ENCODE measurements at places on chromosomes 1 and 21.

DNA sequence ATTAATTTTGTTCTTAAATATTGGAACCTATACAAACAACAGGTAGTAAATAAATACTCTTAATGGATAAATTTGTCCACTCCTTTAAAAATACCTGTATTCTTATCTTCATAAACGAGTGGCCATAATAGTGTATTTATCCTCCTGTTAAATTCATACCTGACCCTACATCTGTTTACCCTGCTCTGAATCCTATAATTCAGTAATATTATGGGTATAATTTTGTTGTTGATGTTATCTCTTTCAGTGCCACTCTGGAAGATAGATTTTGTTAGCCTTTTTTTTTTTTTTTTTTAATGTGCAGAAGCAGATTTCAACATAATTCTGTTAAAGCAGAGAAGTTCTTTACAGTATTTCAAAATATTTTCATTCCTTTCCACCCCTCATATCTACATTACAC is 1337.9 kb downstream of the PLA2G4A start:
- DNase-seq = no peak

- no peak for DNase-seq
Observed at GRCh38 chr1:236944556-236944955, 59.7 kb downstream of the MT1HL1 start.

GRCh38 chr1:235147269-235147668 is 13.8 kb downstream of the RBM34 start:
- DNase-seq = no peak

DNA sequence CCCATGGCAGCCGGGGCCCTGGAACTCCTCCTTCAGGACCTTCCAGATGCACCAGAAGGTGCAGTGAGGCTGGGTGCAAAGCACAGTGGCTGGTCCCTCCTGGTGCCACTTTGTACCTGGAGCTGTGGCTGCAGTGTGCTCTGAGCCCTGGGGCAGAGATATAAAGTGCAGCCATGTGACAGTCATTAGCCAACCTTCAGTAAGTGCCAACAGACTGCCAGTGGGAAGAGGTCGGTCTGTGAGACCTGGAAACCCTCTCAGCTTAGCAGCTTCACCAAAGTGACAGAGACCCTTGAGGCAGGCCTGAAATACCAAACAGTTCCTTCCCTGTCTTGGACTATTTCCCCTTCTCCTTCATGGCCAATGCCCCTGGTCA is 26.7 kb upstream of the NGF start:
- DNase-seq = no peak

DNA sequence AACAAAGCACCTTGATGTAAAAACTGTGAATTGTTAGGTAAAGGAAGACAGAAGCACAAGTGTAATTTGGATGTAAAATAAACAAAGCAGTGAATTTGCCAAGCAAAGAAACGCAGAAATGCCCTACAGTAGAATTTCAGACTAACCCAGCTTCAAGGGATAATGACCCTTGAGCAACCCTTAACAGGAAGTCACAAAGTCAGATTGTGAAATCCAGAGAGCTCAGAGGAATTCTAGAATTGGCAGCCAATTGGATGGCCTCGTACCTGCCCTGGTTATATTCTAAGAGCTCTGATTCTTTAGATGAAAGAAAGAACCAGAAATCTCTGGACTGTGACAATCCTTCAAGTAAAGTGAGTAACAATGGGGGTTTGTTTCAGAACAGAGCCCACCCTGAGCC is 152.7 kb upstream of the CHRM3 start:
- no peak for DNase-seq

All from CD4-positive, alpha-beta T cell treated with Interleukin-10 for 1 hour (primary cell).